NCI-H524 (cell line): ENCODE measurements at places on chromosomes 4 and X.
A peak's percentile ranks its signal among the peaks of the same experiment; 100 is the strongest.

DNA sequence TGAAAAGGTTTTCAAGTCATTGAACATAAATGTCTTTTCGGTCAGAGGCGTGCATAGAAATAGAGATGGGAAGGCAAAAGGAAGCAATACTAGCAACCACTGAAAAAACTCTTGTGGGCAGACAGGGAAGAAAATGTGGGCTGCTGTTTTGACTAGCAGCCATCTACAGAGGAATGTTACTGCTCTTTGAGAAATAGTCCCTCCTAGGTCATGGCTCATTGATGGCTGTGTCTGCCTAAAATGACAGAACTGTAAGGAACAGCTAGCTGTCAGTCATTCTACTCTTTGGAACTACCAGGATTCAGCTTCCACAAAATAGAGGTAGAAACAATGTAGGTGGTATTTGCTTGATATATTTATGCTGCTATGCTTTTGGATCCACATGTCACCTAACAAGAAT is 26.9 kb upstream of the TMPRSS11B start:
- no peak for DNase-seq

DNA sequence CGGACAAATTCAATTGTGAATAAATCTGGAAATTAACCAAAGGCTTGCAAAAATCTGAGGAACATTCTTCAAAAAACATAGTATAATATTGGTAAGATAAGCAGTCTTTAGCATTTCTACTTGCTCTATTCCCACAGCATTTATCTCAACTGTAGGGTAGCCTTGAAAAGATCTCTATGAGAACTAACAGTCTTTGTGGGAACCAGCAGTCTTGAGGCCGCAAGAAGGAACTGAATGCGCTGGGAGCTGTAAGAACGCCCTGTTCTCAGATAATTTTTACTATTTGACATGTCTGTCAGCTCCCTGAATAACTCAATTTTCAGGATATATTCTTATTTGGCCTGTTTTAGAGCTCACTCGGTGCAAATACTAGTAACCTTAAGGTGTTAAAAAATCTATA is 519.3 kb upstream of the CXorf51A start:
- DNase-seq = no peak

- DNase-seq = no peak
Observed at GRCh38 chr4:23814996-23815660, 74.7 kb downstream of the PPARGC1A start.

GRCh38 chr4:108772402-108772801 is 9.5 kb upstream of the ETNPPL start:
- no peak for DNase-seq

DNA sequence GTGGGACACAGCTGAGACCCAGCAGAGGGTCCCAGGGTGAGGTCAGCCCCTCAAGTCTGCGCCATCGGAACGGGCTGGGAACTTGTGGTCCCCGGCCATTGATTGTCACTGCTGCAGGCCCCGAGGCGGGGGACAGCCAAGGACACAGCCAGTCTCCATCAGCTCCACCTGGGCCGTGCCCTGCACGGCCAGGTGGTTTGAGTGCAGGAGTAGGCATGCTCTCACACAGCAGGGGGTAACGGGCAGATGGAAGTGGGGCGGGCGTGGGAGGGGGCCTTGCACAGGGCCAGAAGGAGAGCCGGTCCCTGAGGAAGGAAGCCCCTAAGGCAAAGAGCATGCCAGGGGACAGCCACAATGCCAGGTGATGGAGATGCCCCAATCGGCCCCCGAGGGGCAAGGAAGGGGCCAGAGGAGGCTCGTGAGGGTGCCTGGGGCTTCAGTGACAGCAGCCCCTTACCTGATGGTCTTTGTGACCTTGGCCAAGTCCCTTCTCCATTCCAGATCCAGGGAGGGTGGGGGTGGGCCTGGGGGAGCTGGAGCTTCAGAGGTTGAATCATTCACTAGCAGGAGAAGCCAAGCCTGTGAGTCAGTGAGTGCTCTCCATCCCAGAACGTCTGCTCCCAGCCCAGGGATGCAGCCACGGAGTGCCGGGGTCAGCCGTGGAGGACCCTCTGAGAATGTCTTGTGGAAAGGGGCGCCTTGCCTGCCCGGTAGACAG is 2.3 kb downstream of the ATP2B3 start:
- DNase-seq = no peak

DNA sequence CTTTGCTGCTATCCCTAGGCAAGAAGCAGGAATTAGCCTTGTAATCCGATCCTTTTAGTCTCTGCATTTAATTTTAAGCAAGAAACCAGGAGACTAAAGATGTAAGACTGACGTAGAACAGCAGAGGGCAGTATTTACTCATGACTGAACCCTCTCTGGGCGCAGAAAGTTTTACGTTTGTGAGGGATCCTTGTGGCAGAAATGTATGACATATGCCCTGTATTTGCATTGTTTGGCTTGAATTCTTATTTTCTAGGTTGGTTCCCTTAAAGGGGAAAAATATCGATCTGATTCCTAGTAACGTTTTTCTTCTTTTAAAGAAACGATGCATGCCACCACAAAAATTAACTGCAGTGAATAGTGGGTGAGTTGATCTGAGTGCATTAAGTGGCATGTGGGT is 1.3 kb upstream of the FAT4 start:
- peak; percentile 69 for DNase-seq

- no peak for DNase-seq
Observed at GRCh38 chrX:68868902-68869800, 40.3 kb downstream of the EFNB1 start.

- DNase-seq = peak; percentile 83
Observed at GRCh38 chrX:100316987-100317386, 93.1 kb downstream of the PCDH19 start.

DNA sequence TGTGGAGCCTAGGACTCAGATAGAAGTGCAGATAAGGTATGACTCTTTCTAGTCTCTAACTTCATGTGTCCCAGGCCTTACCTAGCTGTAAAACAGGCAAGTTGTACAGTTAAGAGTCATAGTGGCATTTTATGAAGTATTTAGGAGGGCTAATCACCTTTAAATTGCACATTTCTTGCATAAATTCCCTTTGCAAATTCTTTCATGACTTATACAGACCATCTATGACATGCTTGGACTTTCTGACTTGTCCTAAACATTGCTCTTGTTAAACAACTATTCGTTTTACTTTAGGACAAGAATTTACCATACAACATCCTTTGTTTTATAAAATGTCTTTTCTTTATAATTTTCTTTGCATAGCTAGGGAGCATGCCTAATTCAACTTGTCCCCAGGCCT is 7.8 kb upstream of the RRAGB start:
- no peak for DNase-seq

DNA sequence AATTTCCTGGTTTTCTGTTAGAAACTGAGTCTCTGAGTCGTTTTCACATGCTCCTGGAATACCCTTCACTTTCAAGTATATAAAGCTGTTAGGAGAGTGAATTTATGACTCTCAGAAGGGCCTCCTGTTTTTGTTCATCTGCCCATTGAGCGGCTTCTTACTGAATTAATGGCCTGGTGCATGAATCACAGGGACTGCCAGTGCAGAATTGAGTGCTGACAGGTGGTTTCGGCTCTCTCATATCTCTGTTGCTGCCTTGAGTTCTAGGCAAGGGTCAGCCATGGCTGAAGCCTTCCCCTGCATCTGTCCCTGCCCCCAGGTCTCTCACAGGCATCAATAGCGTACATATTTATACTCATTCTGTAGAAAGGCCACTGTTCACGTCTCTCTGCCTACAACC is 22.7 kb upstream of the SEPSECS start:
- DNase-seq = no peak

GRCh38 chrX:118506805-118507480 is 11.3 kb downstream of the DOCK11 start:
- no peak for DNase-seq

DNA sequence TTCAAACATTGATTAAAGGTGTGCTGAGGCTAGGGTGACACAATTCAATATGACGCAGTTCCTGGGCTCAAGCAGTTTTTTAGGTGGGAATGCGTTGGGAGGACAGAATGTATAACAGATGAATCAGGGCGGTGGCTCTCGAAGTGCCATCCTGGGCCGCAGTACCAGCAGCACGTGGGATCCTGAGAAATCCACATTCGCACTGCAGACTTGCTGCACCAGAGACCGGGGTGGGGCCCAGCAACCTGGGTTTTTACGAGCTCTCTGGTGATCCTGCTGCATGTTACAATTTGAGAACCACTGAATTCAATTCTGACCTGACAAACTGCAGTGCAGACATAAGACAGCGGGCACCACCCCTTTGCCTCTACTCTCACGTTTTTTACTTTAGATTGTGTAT is 30.4 kb downstream of the FAM149A start:
- no peak for DNase-seq

GRCh38 chrX:153342762-153343558 is 9.0 kb downstream of the ZNF275 start:
- DNase-seq = no peak

DNA sequence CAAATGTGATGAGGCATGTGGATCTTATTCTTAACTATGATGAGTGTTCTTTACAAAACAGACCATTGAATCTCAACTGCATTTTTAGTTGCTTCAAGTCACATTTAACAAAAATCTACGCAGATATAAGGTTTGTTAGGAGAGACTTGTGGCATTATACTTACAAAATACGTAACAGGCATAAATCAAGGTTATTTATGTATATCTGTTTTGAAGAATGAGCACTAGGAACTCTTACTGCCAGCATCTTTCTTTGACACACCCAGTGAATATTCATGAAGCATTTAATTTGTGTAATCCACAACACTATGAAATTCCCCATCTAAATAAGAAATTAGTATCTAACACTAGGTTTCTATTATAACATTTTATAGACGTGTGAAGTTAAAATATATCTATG is 186.3 kb downstream of the FAT4 start:
- no peak for DNase-seq

- no peak for DNase-seq
Observed at GRCh38 chr4:37662861-37663390, 23.2 kb downstream of the RELL1 start.
